ENCODE measurements at places on chromosomes 2 and 18.

GRCh38 chr18:21049306-21049705 lies 62.3 kb downstream of the ROCK1 start:
- DNase-seq, result no peak

GRCh38 chr2:233199870-233200269 lies 51.6 kb upstream of the ATG16L1 start:
- no peak for DNase-seq

DNA sequence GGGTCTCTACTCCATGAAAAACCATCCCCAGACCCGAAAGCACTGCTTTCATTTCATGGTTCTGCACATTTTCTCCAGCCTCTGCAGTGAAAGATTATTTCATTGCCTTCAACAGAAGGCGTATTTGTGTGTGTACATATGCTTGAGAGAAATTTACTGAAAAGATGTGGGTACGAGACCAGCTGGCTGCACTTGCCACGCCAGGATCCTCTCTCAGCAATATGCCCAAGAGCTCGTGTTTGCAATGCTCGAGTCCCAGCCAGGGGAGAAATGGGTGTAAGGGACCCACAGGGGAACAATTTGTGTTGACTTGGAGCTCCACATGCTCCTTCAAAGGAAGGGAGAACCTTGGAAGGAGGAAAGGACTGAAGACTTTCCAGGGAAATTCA lies 37.3 kb downstream of the TMEM177 start:
- DNase-seq, result no peak

- DNase-seq, result no peak
Measured at GRCh38 chr2:70995426-70995729, 705 bp upstream of the TEX261 start.

GRCh38 chr18:45567123-45567522 lies 48.2 kb upstream of the SLC14A2 start:
- DNase-seq, result no peak

DNA sequence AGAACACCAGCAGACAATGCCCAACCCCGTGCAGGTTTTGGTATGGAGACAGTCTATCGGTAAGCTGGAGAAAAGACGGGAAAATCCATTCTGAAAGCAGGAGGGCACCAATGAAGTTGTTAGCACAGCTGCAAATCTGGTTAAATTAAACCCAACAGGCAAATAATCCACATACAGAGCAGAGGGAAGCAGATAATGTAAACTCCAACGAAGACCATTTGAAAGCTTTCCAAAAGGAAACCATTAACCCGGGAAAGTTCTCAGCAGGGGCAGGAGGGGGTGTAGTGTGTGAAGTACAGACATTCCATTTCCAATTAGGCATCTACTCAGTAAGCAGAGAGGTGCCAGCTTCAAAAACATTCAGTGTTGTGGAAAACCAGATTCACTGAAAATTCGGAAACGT lies 10.3 kb downstream of the EDAR start:
- no peak for DNase-seq

DNA sequence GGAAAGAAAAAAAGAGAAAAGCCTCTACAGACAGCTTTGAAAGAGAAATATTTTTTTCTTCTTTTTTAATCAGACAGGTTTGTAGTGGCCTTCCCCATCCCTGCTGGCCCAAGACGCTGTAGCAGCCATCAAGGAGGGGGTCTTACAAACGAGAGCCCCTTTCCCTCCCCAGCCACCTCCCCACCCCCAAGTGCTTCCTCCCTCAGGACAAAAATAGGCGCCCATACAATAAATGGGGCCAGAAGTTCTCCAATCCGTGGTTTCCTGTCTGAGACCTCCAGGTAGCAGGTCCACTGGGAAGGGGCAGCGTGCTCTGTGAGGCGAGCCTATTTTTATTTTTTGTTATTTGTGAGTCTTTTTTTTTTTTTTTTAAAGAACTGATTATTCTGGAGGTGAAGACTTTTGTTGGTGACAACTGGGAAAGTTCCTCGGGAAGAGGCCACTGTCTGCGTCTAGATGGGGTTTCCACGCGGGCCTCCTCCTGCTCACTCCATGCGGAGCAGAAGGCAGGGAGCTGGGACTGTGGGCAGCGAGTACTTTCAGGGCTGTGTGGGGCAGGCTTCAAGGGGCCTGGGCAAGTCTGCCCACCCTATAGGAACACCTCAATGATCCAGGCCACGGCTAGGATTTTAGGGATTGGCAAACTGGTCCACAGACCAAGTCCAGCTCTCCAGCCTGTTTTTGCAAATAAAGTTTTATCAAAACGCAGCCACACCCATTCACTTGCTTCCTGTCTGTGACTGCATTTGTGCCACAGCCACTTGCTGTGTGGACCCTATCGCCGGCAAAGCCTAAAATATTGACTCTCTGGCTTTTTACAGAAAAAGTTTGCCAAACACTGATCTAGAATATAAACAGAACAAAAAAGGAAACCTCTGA lies 139.6 kb downstream of the CTIF start:
- DNase-seq, result no peak

DNA sequence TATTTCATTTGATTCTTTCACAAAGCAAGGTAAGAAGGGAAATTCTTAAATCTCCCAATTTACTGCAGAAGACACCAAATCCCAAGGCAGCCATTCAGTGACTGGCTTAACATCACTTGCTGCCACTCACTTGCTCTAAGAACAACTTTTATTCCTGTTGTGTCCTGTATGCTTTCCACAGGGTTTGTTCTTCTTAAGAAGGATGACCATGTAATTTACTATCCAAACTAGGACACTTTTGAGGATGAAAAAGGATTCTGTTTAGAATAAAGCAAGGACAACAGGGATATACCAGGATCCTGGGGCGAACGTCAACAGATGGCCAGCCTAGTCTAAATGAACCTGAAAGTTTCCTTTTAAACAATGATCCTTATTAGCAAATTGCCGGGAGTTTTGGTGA lies 34.8 kb downstream of the RIT2 start:
- no peak for DNase-seq
